ENCODE measurements at places on chromosomes 12 and 14. TPM values are rescaled to one million over a fixed set of nuclear protein-coding genes. Genes with fewer than 3 reads are reported as not detected.

The C14orf132 gene
- 31.9 TPM for polyA plus RNA-seq

The TSPAN9 gene
- polyA plus RNA-seq = 102 TPM

The MAP3K9 gene
- 3.9 TPM for polyA plus RNA-seq

The PRICKLE1 gene
- 49.1 TPM for polyA plus RNA-seq

The TMEM121 gene
- 3.3 TPM for polyA plus RNA-seq

The DPF3 gene
- 4.4 TPM for polyA plus RNA-seq

The SARNP gene
- 131 TPM for polyA plus RNA-seq

The MYBPC1 gene
- polyA plus RNA-seq = not detected

The CLEC4A gene
- 1.9 TPM for polyA plus RNA-seq

The SIX1 gene
- 10.3 TPM for polyA plus RNA-seq

- no peak for DNase-seq
These were observed 20.9 kb downstream of the DMAC2L start for GRCh38 chr14:50333014-50333509.

- no peak for DNase-seq
These were observed 88.0 kb upstream of the VASH1 start for GRCh38 chr14:76673261-76673660.

DNA sequence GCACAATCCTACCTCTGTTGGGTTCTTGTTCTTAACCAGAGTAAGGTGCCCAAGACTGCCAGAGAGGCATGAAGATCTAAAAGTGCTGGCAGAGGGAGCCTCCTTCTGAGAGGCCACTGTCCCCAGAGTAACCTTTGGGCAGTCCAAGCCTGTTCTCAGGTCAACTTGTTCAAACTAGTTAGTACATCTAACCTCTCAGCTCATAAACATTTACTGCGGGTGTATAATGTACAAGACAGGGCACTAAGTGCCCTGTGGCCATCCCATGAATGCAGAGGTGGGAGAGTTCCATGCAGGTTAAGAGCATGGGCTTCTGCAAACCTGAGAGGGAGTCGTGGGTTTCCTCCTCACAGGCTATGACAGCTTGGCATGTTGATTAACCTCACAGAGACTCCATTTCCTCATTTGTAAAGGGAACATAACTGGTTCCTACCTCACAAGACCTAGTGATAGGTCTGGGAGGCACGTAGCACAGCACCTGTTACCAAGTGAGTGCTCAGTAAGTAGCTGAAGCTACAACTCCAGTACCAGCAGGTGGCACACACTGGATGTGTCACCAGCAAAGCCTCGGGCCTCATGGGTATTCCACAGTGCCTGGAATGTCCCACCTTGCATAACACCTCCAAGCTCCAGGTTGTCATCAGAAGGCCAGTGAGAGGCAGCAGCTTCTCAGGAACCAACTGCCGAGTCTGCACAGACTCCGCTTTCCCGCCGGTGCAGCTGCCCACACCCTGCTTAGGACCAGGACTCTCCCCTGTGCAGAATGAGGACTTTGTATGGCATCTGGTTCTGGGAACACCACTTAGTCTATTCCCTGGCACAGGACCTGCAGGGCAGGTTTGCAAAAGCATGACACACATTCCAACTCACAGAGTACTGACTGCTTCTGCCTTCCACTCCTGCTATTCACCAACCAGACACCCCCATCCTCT, 4.4 kb downstream of the VDR start:
- DNase-seq = no peak

- DNase-seq = no peak
These were observed 1.4 kb upstream of the HOXC6 start for GRCh38 chr12:54026640-54027441.

GRCh38 chr14:92959761-92960680, 37.1 kb downstream of the CHGA start:
- DNase-seq = no peak

- no peak for DNase-seq
These were observed 81.9 kb upstream of the ZFP36L1 start for GRCh38 chr14:68874746-68875155.

DNA sequence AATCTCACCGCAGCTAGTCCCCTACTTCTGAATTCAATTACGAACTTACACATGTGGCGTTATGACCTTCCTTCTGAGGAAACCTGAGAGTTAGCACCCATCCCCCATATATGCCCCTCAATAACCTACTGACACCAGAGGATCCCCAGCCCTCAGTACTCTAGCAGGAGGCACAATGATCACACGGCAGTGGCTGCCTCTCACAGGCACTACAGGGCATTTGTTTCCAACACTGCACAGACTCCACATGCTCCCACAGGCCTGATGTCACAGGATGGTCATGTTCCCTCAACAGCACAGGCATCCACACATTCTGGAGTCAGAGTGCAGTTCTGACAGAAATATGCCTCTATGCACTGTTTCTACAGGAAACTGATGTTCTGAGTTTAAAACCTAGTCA, 17.4 kb downstream of the PPP1CC start:
- no peak for DNase-seq

DNA sequence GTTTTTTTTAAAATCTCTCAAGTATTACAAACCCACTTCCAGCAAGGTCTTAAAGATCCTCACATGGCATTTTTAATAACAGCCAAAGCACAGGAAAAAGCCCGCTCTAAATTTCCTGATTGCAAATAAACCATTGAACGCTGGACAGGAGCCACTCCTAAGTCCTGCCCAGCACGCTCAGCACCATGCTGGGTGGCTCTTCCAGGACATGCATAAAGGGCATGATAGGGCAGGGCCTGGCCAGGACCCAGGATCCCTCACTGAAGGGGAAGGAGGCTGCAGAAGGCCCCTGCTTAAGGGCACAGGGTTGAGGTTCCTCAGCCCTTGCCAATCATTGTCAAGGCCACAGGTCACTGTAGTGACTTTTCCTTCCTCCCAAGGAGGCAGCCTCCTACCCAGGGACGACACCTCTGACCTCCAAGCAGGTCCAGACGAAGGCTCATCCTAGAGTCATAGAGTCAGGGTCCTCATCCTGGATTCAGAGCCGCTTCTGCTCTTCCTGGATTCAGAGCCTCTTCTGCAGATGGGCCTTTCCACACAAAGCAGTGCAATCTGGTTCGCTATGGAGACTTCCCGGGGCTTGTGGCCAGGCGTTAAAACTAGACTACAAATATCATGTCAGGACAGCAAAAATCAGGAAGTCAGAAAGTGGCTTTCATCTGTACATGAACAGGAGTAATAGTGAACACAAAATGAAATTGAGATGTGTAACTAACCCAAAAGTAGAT, 123.8 kb downstream of the GCH1 start:
- no peak for DNase-seq

- DNase-seq = no peak
These were observed 233.2 kb downstream of the MDGA2 start for GRCh38 chr14:47442211-47442610.

DNA sequence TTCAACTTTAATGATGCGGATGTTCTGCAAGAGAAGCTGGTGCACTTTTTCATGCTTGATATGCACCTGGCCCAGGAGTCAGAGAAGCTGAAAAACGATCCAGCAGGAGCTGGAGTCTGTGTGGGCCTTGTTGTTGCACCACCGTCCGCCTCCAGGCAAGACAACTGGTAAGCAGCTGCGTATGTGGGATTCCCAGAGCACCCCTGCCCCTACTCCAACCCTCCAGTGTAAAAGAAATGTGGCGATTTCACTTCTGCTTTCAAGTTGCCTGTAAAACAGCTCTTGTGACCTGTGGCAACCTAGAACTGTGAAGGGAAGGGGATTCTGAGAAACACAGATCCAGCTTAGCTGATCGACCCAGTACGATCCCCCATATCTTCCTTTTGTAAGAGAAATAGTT, 154.1 kb upstream of the PELI2 start:
- DNase-seq = no peak

- no peak for DNase-seq
These were observed 39.4 kb downstream of the ZNF641 start for GRCh38 chr12:48311313-48311712.

DNA sequence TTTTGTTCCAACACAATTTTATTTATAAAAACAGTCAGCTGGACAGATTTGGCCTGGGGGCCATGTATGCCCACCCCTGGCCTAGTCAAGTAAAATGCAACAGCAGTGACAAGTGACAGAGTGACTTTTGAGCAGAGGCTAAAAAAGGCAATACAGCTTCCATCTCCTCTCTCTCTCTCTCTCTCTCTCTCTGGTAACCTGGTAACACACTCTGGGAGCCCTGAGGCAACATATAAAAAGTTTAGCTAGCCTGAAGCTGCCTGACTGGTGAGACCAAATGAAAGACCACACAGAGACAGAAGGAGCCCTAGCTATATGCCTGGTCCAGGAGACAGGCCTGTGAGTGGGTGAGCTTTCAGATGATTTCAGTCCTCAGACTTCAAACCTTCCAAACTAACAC, 105.4 kb downstream of the DENND5B start:
- no peak for DNase-seq

- no peak for DNase-seq
These were observed 4.4 kb downstream of the CEBPE start for GRCh38 chr14:23114669-23115038.

DNA sequence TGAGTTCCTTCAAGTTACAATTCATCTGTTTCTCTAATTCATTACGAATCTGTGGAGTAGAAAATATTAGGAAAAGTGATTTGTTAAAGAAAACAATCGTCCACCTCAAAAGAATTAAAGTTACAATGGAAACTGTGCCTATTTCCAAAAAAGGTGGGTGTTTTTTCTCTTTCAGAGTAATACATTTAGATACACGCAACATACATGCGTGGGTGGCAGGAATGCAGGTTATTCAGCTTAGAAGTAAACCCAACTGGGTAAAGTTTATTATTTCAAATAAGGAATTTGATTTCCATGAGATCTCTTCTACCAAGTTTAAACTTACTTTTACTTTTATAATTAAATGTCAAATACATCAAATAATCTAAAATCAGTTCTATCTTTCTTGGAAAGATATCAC, 52.2 kb downstream of the SSH1 start:
- no peak for DNase-seq

DNA sequence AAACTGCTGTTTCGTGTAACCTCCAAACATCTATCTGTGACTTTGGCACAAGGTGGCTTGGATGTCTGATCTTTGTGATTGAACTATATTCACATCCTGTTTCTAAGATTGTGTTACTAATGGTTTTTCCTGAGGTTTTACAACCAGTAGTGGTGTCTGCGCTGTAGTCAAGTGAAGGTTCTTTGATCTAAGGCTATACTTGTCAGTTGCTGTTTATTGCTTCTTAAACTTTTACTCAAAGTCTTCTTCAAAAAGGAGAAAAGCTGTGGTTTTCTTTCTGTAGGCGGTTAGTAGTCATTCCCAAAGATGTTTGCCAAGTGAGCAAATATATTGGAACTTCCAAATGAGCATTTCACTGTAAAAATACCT, 12.3 kb upstream of the CALM1 start:
- DNase-seq = no peak

- DNase-seq = no peak
These were observed 1.3 kb downstream of the BHLHE41 start for GRCh38 chr12:26123482-26123980.

DNA sequence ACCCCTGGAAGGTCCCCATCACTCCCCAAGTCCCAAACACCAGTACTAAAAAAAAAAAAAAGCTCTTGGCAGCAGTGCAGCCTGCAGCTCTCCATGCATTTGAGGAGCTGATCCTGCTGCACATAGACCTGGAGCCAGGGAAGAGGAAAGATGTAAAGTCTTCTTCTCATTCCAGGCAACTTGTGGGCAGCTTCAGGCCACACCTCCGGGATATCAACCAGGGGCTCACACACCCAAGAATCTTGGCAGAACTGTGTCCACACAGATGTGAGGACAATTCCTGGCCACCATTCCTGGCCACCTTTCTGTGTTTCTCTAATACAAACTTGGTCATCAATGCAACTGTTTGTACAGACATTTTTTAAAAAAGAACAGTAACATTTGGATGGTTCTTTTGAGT, 72.7 kb downstream of the TMEM132C start:
- DNase-seq = no peak

- no peak for DNase-seq
These were observed 1.7 kb downstream of the ATF7IP start for GRCh38 chr12:14367040-14367661.

GRCh38 chr12:9081667-9082427, 33.9 kb downstream of the A2M start:
- no peak for DNase-seq

DNA sequence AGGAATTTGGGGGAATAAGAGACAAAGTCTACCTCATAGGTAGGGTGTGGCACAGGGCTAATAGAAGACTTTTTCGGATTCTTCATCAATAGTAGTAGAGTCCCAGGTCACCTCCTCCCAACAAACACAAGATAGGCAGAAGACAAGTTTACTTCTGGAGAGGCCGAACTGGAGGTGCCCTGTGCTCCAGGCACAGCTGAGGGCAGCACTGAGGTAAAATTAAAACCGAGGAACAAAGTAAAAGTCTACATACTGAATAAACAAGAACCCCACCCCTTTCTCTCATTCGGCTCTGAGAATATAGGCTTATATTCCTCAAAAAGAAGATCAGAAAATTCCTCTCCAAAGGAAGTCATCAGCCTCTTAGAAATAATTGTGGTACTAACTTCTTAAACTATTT, 161.5 kb downstream of the SEC23A start:
- no peak for DNase-seq

- no peak for DNase-seq
These were observed 12.9 kb downstream of the TTC9 start for GRCh38 chr14:70654632-70655031.

DNA sequence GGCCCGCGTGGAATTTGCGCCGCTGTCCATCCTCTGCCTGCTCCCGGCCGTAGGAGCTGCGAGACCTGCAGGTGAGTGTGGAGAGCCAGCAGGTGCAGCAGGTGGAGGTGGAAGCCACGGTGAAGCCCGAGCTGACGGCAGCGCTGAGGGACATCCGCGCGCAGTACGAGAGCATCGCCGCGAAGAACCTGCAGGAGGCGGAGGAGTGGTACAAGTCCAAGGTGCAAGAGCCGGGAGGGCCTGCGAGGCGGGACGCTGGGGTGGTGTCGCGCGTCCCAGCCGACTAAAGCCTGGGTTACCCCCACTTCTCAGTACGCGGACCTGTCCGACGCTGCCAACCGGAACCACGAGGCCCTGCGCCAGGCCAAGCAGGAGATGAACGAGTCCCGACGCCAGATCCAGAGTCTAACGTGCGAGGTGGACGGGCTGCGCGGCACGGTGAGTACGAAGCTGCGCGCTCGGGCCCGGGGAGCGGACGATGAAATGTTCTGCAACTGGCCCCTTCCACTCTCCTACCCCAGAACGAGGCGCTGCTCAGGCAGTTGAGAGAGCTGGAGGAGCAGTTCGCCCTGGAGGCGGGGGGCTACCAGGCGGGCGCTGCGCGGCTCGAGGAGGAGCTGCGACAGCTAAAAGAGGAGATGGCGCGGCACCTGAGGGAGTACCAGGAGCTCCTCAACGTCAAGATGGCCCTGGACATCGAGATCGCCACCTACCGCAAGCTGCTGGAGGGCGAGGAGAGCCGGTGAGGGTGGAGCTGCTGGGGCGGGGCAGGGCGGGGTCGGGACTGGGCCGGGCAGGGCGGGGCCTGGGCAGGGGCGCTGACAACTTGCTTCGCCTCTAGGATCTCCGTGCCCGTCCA, 2.1 kb downstream of the PRPH start:
- no peak for DNase-seq

GRCh38 chr14:24032727-24033418, 18.9 kb upstream of the CARMIL3 start:
- no peak for DNase-seq

- DNase-seq = peak; percentile 50
These were observed 31.9 kb downstream of the FOS start for GRCh38 chr14:75310295-75311111.
